ENCODE measurements at places on chromosomes 7 and 10. TPM values are rescaled to one million over a fixed set of nuclear protein-coding genes. Genes with fewer than 3 reads are reported as not detected.

The MICU1 gene
- total RNA-seq: 29.6 TPM

The TRDMT1 gene
- total RNA-seq: 2.8 TPM

The TSPAN33 gene
- 0.15 TPM for total RNA-seq

The GBX1 gene
- not detected for total RNA-seq

The UPF2 gene
- total RNA-seq: 12.4 TPM

The DNAJC1 gene
- 71.1 TPM for total RNA-seq

The HOXA5 gene
- total RNA-seq: not detected

The LIPJ gene
- not detected for total RNA-seq

The NEUROG3 gene
- not detected for total RNA-seq

The TFPI2 gene
- 87.4 TPM for total RNA-seq

The CFAP70 gene
- 0.50 TPM for total RNA-seq

The FAM25A gene
- not detected for total RNA-seq

The HTR7 gene
- total RNA-seq: 0.59 TPM

The CFAP46 gene
- 0.69 TPM for total RNA-seq

The CYP2C18 gene
- total RNA-seq: not detected

The NKX1-2 gene
- not detected for total RNA-seq

The PDSS1 gene
- 2.0 TPM for total RNA-seq

The NPTX2 gene
- total RNA-seq: 130 TPM

The STAG3 gene
- total RNA-seq: 0.87 TPM

The TEX47 gene
- total RNA-seq: not detected

The MCM10 gene
- total RNA-seq: 0.31 TPM

The C10orf62 gene
- not detected for total RNA-seq
